Peyer's patch (tissue), 4 donors: ENCODE measurements at places on chromosomes 2 and 18. TPM values are rescaled to one million over a fixed set of nuclear protein-coding genes. Genes with fewer than 3 reads are reported as not detected.

- DNase-seq: no peak
Measured at GRCh38 chr2:228652366-228652765, 470.9 kb upstream of the SPHKAP start.

Gene DSG4
- not detected for total RNA-seq

GRCh38 chr2:100107906-100108647 lies 34.3 kb downstream of the AFF3 start:
- DNase-seq: no peak

Gene TCF7L1
- total RNA-seq: 0.94 TPM

DNA sequence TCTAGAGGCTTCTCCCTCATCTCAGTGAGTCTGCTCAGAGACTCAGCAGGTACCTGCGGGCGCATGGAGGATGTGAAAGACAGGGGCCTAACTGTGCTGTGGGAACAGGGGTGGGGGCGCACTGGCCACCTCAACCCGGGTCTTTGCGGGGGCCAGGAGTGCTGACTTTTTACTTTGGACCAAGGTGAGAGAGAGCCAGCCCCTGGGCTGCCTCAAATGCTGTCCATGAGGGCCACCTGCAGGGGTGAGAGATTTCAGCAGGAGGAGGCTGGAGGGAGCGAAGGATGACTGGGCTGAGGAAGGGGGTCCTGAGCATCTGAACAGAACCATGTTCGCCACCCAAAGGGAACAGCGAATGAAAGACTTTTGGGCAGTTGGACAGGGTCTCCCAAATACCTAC lies 129.4 kb downstream of the TNS1 start:
- no peak for DNase-seq

DNA sequence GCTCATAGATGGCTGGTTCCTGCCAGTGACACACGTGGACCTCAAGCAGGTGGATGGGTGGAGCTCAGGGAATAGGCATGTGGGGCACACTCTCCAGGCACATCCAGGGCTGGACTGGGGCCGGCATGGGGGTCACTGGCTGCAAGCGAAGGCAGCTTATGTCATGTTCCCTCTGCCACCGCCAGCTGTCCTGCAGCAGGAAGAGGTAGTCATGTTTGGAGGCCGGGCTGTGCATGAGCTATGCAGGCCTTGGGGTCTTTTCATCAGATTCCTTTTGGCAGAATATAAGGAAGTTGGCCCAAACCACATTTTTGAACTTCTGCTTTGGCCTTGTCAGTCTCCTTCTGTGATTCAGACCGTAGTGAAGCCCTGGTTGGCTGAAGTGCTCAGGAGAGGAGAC lies 61.5 kb downstream of the AGAP1 start:
- DNase-seq: no peak

Gene SRD5A2
- total RNA-seq: not detected

- DNase-seq: no peak
Measured at GRCh38 chr18:76952747-76953146, 130.4 kb downstream of the ZNF236 start.

Gene ZBTB7C
- 14.5 TPM for total RNA-seq

- DNase-seq: no peak
Measured at GRCh38 chr2:47270421-47270820, 115.3 kb upstream of the STPG4 start.

- DNase-seq: no peak
Measured at GRCh38 chr2:43737097-43737854, 36.6 kb upstream of the DYNC2LI1 start.

- DNase-seq: no peak
Measured at GRCh38 chr2:103363639-103364038, 601.8 kb downstream of the TMEM182 start.

- DNase-seq: no peak
Measured at GRCh38 chr2:178804791-178805190, 2.4 kb downstream of the TTN start.

Gene ARPC2
- total RNA-seq: 284 TPM

Gene M1AP
- total RNA-seq: not detected

DNA sequence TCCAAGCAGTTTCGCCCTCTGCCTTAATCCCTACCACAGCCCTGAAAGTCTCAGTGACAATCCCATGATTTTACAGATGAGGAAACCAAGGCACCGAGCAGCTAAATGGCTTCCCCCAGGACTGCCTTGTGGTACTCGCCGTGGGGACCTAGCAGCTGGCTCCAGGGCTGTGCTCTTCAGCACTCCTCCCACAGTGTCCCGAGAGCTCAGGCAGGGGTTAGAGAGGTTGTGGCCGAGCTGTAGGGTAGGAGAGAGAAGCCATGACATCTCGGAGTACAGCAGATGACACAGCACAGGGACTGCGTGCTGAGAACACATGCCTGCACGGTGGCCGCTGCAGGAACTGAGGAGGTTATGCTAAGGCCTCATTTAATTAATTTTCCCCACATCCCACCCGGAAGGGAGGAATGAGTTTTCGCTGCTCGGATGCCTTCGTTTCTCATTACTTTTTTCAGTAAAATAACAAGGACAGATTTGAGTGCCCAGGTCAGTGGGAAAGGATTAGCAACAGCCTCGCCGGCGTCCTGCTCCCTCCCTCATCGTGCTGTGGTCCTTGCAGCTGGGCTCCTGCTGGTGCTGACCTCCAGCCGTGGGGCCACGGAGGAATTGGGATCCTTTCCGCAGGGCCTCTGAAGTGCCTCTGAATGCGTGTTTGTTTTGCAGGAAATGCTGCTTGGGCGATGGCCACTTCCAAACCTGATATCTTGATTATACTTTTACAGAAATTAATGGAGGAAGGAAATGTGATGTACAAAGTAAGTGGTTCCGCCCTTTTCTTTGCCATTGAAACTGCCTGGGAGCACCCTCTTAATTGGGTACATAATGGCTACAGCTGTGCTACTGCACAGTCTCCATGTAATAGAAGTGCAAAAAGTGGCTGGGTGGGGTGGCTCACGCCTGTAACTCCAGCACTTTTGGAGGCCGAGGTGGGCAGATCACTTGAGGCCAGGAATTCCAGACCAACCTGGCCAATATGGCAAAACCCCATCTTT lies 61.2 kb downstream of the WDSUB1 start:
- no peak for DNase-seq

GRCh38 chr18:44731530-44732237 lies 51.0 kb downstream of the SETBP1 start:
- no peak for DNase-seq

Gene UGT1A5
- not detected for total RNA-seq

DNA sequence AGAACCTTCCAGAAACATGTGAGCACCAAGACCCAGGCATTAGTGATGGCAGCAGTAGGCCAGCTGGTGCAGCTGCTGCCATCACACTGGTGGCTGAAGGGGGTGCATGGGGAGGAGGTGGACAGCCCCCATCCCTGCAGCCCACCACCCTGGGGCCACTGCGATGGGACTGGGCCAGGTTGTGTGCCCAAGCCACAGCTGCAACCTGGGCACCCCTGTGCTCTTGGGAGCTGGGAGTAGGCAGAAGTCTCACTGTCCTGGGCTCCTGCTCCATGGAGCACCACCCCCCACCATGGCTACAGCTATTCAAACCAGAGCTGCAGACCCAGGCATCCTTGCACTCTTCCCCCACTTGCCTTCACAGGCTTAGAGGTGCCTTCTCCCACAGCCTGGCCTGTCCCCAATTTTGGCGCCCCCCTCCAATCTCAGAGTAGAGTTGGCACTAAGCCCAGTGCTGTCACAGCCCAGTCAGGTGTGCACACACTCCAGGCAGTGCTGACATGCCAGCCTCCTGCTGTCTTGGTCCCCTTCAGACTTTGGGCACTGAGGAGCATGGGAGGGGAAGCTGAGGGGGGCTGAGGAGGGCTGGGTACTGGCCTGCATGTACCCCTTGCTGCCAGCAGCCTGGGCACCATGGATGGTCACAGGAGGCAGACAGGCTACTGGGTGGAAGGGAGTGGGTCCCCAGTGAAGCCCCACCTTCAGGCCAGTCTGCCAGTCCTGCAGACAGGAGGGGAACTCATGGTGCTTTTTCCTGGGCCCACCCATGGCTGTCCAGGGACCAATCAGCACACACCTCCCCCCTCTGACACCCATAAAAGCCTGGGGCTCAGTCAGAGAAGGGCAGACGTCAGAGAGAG lies 67.1 kb downstream of the CYP26B1 start:
- no peak for DNase-seq

Gene MOGAT1
- not detected for total RNA-seq

DNA sequence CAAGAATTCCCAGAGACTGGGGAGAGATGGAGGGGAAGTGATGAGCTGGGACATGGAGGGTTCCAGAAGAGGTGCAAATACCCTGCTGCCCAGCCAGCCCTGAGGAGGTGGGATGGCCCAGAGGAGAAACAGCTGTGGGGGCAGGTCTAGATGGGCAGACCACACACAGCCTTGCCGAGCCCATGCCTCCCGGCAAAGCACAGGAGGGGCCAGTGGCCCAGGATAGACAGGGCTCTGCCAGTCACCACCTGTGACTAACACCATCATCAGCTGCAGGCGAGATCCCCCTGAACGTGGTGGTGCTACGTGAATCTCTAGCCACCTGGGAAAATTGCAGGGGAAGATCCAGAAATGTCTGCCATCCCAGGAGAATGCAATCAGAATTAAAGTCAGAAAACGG lies 39.4 kb downstream of the SCTR start:
- DNase-seq: no peak

Gene DSC3
- total RNA-seq: 2.0 TPM

DNA sequence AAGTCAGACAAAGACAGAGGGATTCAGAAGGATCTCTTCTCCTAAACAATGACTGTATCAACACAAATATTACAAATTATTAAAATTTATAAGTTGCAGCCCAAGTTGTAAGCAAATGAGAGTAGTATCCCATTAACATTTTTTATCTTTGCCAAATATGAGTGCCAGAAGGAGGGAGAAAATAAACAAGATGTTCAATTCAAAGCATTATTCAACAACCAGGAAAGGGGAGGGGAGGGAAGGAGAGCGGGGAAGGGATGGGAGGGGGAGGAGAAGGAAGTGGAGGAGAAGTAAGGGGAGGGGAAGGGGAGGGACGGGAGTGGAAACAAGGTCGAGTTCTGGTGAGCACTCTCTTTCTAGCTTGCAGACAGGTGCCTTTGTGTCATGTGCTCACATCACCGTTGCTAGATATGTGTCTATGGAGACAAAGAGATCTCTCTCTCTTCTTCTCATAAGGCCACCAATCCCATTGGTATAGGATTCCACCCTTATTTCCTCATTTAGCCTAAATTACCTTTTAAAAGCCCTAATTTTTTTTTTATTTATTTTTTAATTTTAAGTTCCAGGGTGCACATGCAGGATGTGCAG lies 679.6 kb upstream of the CHAC2 start:
- no peak for DNase-seq

DNA sequence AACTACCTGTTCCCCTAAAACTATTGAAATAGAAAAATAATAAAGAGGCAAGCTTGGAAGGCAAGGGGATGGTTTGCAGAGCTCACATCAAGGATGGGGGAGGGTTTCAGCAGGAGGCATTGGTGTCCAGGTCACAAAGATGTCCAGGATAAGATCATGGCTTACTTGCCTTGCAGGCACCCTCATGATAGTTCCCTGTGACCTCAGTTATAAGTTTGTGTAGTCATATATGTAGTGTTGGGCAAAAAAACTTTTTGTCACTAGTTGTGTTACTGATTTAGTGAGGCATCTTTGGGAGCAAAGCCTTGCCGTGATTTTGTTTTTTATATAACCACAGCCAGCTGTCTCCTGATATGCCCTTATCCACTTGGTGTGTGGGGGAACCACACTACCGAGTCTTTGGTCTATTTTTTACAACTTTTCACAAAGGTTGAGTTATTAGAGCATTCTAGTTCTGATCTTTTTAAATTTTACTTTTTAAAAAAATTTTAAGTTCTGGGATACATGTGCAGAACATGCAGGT lies 53.3 kb downstream of the IL1R2 start:
- DNase-seq: no peak

DNA sequence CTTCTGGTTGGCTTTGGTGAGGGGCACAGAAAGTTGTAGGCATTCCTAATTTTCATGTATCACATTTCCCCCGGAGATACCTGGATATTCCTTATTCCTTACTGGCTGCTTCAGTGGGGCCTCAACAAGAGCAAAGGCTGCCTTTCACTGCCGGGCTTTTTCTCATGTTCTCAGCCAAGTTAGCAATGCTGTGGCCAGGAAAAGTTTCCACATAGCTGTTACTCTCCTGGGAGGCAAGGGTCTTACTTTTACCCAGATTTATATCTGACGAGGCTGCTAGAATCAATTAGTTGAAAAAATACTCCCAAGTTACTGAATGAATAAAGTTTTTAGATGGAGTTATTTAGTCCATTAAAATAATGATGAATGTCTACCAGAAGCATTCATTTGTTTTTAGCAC lies 230.5 kb downstream of the ZNF407 start:
- DNase-seq: no peak

- DNase-seq: no peak
Measured at GRCh38 chr18:24023185-24023814, 8.7 kb downstream of the TTC39C start.

- peak; percentile 53 for DNase-seq
Measured at GRCh38 chr2:72894514-72894913, 7.3 kb downstream of the SPR start.

DNA sequence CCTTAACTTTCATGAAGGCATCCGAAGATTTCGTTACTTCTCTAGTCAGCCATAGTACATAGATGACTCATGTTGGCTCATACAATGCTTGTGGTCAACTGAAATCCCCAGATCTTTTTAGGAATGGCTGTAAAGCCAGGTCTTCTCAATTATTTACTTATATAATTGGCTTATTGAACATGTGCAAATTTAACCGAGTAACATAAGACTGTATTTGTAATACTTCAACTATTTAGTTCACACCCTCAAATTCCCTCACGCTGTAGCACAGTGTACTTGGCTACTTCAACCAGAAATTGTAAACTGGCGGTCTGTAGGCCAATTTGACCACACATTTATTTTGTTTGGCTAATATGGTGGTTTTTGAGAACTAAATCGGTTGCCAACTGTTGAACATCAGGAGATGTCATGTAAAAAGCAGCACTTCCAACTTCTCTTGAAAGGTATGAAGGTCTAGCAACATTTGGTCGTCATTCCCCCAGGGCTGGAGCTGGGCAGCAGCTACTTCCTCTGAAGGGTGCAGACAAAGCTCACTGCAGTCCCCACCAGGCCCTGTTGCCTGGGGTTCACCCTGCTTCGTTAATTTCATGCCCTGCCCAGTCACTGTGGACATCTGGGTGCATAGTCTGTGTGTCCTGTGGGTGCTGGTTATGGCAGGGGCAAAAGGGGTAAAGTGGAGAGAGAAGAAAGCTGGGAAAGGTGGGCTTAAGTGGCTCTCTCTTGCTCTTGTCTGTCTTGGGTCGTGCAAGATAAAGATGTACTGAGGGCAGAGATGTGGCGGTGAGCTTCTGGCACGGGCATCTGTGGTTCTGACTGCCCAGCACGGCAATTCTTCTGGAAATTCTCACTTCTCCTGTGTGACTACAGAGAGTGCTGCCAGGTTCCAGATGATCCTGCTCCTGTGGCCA lies 3.2 kb upstream of the SH3RF3 start:
- DNase-seq: no peak

Gene ABCG8
- 3.3 TPM for total RNA-seq

DNA sequence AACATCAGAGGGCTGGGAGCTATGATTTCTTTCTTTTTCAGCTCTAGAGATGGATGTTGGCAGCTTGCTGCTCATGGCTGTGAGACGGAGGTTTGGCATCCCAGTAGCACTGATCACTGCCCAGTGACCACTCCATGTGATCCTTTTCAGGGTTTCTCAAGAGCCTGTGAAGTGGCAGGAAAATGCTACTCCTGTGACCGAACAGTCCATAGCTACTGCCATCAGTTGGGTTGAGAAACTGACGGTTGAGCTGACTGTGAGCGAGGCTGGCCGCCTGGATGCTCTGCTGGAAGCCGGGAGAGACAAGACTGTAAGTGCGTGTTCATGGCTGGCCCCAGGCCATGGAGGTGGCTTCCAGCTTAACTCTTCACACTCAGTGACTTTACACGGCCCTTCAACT lies 34.2 kb downstream of the VWA3B start:
- no peak for DNase-seq
